ENCODE measurements at places on chromosomes 3 and 15.

- DNase-seq, result peak; percentile 49
- no peaks in the 10 kb centered on the region for H3K4me1 ChIP-seq
- H3K4me3 ChIP-seq, result no peak overlapping the region
- H3K27me3 ChIP-seq, result no peaks in the 10 kb centered on the region
Measured at GRCh38 chr15:90376789-90377188, 11.3 kb upstream of the IQGAP1 start.

DNA sequence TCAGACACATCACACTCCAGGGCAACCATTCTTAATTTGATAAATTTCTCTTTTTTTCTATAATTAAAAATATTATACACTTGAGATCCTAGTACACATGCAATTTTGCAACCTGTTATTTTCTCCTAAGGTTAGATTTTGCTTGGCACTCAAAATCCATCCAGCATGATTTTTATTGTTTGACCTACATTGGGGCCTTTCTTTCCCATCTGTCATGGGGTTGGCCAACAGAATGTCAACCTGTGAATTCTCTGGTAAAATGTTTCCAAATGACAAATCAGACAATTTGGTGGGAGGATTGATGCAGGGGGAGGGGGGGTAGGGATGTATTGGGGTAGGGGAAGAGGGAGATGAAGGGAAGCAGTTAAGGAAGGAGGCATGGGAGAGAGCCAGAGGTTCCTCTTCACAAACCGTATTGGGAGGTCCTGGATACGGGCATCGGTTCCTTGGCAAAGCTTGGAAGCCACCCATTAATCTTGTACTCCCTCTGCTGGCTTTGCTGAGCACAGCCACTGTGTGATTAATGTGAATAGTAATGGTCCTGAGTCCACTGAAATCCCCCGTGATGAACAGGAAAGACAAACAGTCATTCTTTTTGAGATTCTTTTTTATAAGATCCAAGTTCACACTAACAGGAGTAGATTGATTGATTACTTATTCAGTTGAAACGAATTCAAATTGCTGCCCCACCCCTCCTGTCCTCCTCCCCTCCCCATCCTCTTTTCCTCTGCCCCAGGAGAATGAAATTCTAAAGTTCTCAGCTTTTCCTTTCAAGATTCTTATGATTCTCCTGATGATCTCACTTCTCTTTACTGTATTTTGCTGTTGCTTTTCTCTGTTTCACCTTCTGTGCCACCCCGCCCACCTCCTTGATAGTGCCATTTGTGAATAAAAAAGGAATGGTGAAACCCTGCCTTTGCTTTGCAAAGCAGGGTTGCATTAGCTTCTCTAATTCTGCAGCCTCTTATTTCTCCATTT is 82.2 kb upstream of the SLC25A26 start:
- no peak overlapping the region for H3K27ac ChIP-seq
- H3K27me3 ChIP-seq, result no peaks in the 10 kb centered on the region
- no peak overlapping the region for H3K4me3 ChIP-seq
- no peaks in the 10 kb centered on the region for H3K4me1 ChIP-seq
- H3K36me3 ChIP-seq, result no peaks in the 10 kb centered on the region

GRCh38 chr3:120454076-120454689 is 3.4 kb upstream of the FSTL1 start:
- H3K36me3 ChIP-seq, result no peaks in the 10 kb centered on the region
- no peaks in the 10 kb centered on the region for H3K27me3 ChIP-seq
- H3K4me3 ChIP-seq, result no peak overlapping the region

DNA sequence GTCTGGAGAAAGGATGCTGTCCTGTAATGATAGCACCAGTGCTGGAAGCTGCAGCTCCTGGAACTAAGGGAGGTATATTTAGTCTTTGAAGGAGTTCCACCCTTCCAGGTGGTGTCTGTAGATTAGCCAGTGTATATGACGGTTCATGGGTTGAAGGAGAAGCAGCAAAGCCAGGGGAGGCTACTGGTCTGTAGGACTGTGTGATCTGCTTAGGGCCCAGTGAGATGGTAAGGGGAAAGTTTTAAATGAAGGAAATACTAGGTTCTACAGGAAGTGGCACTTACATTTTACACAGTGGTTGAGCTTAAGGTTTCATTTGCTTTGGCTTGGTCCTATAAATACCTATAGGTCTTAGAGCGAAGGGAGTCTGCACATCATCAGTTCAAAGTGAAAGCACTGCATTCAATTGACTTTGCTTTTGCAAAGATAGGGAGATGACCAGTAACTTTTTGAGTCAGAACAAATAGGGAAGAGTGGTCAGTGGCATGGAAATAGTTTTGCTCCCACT is 5.6 kb downstream of the SLC25A38 start:
- no peak for DNase-seq
- no peak overlapping the region for H3K27ac ChIP-seq
- no peak overlapping the region for H3K4me3 ChIP-seq

GRCh38 chr3:106707347-106707746 is 669.9 kb upstream of the CCDC54 start:
- H3K27ac ChIP-seq, result no peak overlapping the region
- no peaks in the 10 kb centered on the region for H3K4me1 ChIP-seq
- no peak overlapping the region for H3K4me3 ChIP-seq
- DNase-seq, result no peak

DNA sequence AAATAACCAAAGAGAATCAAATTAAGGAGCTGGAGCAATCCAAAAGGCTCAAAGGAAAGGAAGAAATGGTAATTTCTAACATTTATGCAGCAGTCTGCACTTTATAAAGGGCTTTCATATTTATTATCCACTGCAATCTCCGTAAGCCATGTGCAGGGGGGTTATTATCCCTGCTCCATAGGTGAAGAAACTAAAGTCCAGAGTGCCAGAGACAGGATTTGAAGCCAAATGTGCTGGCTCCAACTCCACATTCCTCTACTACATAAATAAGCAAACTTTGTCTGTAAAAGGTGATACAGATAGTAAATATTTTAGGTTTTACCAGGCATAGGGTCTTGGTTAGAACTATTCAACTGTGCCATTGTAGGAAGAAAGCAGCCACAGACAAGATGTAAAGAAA is 221.4 kb downstream of the MINAR1 start:
- no peak overlapping the region for H3K4me3 ChIP-seq
- DNase-seq, result no peak
- H3K36me3 ChIP-seq, result no peaks in the 10 kb centered on the region
- H3K4me1 ChIP-seq, result no peaks in the 10 kb centered on the region
- no peak overlapping the region for H3K27ac ChIP-seq

Measured in Peyer's patch (tissue), 4 donors.